ENCODE measurements at places on chromosomes 6 and 20.

DNA sequence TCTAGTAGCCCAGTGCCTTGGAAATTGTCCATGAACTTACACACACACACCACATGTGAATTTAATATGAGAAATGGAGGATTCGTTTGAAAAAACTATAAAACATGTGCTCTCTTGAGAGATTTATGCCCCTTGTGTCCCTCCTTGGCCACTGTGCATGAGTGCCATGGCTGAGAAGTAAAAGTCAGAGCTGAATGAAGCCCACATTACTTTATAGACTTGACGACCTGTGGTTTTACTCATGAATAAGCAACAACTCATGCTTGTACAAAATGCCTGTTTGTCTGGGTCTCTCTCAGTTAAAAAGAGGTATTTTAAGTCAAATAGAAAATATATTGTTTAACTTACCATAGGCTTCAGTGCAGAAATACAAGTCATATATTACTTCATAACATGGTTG lies 102.7 kb downstream of the KCNQ5 start:
- no peak for DNase-seq

- DNase-seq = no peak
Measured at GRCh38 chr20:59179988-59180387, 16.4 kb downstream of the ZNF831 start.

DNA sequence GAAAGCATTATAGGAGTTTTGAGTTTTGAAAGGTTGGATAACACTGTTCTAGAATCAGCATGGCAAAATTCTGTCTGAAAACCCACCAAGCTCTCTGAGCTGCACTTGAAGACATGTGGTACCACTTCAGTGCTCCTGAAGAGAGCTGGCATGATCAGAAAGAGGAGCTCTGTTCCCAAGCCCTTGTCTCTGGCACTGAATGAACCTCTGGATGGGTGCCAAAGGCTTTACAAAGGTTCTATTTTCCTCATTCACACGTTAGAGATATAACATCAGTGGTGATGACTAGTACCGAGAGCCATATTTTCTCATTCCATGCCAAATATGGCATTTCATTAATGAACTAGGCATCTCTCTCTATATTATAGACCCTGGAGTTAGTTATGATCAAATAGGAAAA lies 301.8 kb upstream of the ID4 start:
- DNase-seq = no peak

- DNase-seq = no peak
Measured at GRCh38 chr20:5748246-5748645, 2.0 kb upstream of the SHLD1 start.

DNA sequence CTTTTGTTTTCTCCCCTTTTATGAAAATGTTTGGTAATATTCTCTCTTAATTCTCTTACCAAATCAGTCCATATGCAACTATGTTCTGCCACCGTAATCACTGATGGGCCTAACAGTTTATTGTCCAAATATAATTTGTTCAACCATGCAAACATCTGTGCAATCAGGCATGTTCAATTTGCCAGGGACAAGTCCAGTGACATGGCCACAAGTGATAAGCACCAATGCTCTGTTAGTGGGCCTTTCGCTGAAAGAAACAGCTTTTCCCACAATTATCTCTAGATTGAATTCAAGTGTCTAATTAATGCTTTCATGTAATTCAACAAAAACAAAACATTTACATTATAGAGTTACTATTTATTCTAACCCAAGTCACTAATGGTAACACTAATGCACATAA lies 53.3 kb downstream of the EPB41L2 start:
- no peak for DNase-seq

DNA sequence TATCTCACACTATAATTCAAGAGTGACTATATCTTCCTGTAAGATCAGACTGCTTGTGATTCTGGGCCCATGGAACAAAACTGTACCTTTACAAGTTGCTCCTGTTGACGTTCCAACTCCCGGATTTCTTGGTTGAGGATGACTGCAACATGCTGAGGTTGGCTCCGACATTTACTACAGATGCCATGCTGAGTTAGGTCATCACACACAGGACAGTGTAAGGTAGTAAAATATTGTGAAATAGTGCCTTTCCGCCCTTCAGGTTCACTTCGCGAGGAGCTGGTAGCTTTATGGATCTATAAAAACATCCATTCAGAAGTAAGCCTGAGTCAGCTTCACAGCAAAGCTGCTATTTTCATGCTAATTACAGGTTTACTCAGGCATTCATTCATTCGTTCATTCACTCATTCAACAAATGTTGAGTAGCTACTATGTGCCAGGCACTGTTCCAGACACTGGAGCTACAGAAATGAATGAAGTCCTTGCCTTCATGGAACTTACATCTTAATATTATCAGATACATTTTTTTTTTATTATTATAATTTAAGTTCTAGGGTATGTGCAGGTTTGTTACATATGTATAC lies 175.7 kb downstream of the REV3L start:
- DNase-seq = no peak

GRCh38 chr6:18692929-18693685 lies 306.0 kb downstream of the RNF144B start:
- DNase-seq = no peak

- no peak for DNase-seq
Measured at GRCh38 chr6:55836481-55836880, 38.9 kb downstream of the BMP5 start.

- no peak for DNase-seq
Measured at GRCh38 chr20:38215194-38216182, 45.0 kb downstream of the KIAA1755 start.

DNA sequence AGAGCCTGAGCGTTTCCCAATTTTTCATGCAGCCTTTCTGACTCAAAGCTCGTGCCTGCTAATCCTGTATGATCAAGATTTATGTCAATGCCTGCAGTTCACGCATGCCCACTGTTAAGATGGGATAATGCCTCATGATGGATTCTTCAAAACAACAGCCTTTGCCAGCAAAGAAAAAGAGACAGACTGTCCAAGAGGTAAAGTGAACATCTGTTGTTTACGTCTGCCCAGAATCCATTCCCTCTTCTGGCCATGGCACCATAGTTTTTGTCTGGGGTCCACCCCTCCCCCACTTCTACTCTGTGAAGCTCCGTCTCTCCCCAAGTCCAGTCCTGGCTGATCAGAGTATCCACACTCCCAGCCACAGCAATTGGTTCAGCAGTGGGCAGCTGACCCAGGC lies 91.9 kb upstream of the EYA2 start:
- no peak for DNase-seq

DNA sequence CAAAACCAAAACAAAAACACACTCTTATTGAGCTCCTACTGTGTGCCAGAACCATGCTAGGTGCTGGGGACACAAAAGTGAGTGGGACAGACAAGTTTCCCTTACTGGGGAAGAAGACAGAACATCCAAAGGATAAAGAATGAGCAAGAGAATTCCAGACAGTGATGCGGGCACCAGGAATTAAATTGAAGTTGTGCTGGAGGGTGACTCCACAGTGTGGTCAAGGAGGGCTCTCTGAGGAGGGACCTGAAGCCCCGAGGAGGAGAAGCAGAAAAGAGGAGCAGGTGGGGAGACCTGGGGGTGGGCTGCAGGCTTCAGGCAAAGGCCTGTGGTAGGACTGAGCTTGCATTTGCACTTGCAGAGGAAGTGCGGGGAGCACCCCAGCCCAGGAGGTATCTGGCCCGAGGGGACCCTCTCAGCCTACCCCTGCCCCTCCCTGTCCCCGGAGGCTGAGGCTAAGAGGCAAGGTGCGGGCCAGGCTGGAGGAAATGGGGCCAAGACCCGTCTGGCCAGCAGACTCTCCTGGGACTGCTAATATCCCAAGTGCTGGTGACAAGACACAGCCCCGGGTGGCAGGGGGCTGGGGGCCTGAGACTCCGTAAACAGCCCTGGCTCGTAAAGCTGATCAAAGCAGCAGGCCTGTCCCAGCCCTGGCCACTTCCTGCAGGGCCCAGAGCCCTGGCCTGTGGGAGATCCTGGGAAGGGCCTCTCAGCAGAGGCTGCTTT lies 57.1 kb downstream of the SNAI1 start:
- DNase-seq = no peak

DNA sequence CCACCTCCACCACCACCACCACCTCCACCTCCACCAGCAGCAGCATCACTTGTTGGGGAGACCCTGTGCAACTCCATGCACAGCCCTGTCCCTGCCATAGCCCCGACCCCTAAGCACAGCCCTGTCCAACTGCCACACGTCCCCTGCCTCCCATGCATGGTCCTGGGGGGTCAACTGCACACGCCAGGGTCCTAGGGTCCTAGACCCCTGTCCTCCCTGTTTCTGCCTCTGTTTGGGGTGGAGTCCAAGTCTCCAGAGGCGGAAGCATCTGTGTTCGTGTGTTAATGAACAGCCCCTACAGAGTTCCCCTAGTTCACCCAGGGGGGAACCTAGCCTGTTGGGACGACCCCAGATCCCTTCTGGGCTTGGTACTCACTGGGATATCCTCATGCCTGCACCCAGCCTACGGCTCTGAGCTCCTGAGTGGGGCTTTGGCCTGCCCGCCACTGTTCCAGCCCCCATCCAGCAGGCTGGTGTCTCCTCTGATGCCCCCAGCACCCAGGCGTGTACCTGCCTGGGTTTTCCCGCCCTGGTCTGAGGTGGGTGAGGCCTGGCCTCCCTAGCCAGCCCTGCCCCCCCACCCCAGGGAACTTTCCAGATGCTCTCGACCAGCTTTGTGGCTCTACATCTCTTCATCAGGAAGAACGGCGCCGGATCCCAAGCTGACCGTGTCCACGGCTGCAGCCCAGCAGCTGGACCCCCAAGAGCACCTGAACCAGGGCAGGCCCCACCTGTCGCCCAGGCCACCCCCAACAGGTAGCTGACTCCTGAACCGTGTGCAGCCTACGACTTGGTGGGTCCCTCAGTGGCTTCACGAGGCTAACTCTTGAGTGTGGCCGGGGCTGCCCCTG lies 2.5 kb upstream of the TNFRSF6B start:
- peak; percentile 69 for DNase-seq

GRCh38 chr20:6636209-6637159 lies 131.0 kb upstream of the BMP2 start:
- DNase-seq = no peak

- no peak for DNase-seq
Measured at GRCh38 chr20:38117635-38118034, 47.4 kb downstream of the TGM2 start.

- DNase-seq = no peak
Measured at GRCh38 chr6:154210678-154211077, 145.9 kb downstream of the IPCEF1 start.

- no peak for DNase-seq
Measured at GRCh38 chr6:151160929-151161757, 78.6 kb upstream of the AKAP12 start.

DNA sequence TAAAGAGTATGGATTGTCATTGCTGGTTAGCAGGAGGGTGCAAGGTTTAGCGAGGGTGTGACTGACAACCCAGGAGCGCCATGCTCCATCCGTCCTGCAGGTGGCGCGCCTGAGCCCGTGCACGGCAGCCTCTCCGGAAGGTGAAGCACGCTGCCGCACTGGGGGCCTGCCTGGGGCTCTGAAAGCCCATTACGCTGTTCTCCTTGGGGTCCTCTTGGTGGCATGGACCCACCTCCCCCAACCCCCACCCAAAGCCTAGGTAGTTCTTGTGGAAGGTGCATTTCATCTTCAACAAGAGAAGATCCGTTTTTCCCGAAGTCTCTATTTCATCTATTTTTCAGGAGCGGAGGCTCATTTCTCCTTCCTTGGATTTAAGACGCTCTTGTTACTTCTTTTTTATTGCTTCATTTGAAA lies 197.4 kb upstream of the KCNG1 start:
- DNase-seq = no peak

- no peak for DNase-seq
Measured at GRCh38 chr6:136324686-136325380, 35.2 kb upstream of the BCLAF1 start.

DNA sequence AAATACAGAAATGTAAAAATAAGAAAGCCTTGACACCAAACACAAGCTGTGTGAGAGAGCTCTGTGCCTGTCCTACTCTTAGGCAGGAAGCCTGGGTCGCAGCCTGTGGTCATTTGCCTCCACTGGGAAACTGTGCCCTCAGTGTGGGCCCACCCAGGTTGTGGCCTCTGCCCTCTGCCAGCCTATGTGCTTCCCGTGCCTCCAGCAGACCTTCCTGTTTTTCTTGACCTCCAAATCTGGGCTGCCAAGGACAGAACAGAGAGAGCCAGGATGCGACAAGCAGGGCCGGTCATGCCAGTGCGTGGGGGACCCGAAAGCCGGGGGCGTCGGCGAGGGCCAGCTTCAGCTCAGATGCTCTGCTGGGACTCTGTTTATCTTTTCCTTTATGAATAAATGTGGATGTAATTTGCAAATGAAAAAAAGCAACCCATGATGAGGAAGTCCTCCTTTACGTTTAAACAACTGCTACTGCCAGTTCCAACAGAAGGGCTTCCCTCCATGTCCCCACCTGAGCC lies 189.2 kb upstream of the EXOC2 start:
- DNase-seq = no peak

- DNase-seq = no peak
Measured at GRCh38 chr20:2872459-2873009, 747 bp upstream of the PTPRA start.

DNA sequence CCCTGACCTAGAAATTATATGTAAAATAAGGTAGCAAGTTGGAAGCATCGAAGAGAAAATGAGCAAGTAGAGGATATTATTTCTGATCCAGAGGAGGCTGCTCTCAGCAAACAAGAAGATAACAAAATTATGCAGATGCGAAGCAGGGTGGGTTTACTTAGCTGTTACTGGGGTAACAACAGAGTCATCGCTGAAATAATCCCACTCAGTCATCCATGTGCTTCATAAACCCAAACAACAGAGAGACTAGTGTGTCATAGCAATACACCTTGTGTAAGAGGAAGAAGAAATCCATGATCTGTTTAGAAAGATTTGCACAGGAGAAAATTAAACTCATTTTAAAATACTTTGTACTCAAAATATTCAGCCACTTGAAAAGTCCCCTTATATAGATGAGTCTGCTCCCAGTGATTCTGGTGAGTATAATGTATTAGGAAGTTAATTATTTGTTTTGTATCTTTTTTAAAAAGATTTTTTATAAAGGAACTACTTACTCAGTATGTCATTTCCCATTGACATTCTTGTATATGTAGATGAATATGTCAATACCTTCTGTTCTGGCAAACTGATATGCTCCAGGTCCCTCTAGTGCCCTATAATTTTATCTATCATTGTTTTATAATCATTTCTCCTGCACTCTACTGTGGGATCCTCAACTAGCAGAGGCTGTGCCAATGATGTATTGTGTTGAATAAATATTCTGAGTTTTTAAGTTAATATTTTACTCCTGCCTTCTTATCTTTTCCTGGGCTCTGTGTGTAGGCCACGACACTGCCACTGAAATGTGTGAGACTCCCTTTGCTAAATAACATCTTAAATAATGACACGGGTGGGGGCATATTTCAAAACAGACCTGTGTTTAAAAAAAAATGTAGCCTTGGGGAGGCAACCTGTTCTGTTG lies 8.6 kb upstream of the HIVEP2 start:
- DNase-seq = no peak

- no peak for DNase-seq
Measured at GRCh38 chr6:137342607-137343190, 123.5 kb upstream of the IFNGR1 start.

GRCh38 chr6:28816909-28817807 lies 106.6 kb downstream of the TRIM27 start:
- DNase-seq = no peak

- no peak for DNase-seq
Measured at GRCh38 chr6:169451065-169451838, 197.6 kb upstream of the THBS2 start.

- DNase-seq = no peak
Measured at GRCh38 chr6:228881-229651, 63.2 kb upstream of the DUSP22 start.

- no peak for DNase-seq
Measured at GRCh38 chr6:2872423-2873358, 30.4 kb downstream of the SERPINB9 start.

GRCh38 chr20:54793291-54793992 lies 318.0 kb downstream of the DOK5 start:
- no peak for DNase-seq

- DNase-seq = no peak
Measured at GRCh38 chr20:33687370-33687915, 1.3 kb upstream of the E2F1 start.

Data from coronary artery (tissue), 2 donors.